Activated CD4-positive, alpha-beta memory T cell treated with anti-CD3 and anti-CD28 coated beads for 36 hours (primary cell): ENCODE measurements at places on chromosomes 4 and X.

DNA sequence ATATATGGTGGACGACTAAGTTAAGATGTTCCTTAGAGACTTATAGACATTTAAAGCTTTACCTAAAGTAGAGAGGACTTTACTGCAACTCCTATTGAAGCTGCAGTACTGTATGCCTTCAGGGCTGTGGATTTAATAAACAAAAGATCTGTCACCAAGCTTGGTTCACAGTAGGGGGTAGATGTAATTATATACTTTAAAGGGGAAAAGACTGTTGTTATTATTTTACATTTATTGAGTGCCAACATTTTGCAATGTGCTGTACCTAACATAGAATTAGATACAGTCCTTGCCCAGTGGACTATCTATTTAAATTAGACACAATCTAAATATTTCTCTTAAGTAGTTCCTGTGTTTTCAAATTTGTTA lies 67.2 kb downstream of the SLIT2 start:
- no peak for DNase-seq

DNA sequence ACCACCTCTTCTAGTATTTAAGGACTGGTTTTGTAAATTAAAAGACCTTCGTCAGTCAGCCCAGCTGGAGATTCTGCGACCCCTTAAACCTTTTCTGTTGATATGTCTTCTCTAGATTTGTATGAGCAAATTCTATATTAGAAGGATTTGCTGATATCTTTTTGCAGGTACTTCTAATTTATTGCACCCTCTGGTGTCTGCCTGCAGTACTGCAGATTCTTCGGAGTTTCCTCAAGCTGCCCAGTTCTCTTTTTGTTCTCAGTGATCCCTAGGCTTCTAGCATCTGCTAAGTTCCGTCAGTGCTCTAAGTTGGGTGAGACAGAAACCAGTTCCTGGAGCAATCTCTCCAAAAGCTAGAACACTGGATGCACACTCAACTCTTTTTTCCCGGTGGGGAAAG lies 545.2 kb downstream of the C4orf33 start:
- peak; percentile 33 for DNase-seq

- DNase-seq: no peak
These were observed 34.8 kb downstream of the CCDC149 start for GRCh38 chr4:24877868-24878635.

DNA sequence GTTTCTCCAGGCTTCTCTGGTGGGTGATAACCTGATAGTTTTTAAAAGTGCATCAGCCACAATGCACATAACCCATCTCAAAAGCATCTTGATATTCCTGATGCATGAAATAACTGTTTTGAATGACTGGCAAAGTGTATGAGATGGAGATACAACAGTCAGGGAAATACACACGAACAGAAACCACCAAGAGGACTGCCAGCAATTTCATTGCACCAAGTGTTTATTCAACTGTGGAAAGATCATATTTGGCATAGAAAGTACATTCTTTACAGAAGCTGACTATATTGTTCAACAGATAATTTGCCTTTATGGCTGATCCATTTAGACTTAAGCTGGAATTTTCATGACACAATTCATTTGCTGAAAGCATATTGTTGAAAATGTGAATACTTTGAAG lies 139.5 kb downstream of the SLIT2 start:
- DNase-seq: no peak

DNA sequence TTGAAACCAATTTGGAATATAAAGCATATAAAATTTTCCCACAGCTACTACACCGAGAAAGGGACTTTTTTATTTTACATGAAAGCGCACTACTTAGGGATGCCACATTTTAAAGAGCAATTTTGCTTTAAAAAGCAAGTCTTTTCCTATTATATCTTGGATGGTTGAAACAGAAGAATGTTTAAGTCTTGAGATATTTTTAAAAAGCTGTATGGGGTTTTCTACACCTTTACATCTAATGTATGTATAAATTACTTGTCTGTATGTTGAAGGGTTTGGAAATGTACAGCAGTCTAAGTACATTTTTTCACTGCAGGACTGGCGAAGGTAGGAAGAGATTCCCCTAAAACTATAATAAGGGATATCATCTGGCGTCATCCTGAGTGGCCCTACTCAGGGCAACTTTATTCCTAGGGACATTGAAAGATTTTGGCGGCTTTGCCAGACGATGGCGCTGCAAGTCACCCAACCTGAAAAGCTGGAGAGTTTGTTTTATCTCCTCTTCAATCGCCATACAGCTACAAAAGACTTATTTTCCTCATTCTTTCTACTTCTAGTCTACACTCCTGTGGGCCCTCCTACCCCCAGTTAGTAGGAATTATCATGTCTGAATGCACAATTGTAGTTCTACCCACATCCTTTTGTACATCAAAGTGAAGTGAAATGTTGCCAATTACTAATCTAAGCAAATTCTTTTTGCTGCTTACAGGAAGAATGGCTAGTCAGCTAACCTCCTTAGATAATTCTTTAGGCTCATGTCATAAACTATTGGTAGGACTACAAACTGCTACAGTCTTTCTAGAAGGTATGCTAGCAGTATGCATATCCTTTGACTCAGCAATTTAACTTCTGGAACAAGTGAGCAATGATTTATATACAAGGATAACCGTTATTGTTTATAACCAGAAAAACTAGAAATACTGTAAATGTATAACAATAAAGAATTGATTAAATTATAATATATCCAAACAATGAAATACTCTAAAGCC lies 782 bp upstream of the NEK1 start:
- peak; percentile 84 for DNase-seq

DNA sequence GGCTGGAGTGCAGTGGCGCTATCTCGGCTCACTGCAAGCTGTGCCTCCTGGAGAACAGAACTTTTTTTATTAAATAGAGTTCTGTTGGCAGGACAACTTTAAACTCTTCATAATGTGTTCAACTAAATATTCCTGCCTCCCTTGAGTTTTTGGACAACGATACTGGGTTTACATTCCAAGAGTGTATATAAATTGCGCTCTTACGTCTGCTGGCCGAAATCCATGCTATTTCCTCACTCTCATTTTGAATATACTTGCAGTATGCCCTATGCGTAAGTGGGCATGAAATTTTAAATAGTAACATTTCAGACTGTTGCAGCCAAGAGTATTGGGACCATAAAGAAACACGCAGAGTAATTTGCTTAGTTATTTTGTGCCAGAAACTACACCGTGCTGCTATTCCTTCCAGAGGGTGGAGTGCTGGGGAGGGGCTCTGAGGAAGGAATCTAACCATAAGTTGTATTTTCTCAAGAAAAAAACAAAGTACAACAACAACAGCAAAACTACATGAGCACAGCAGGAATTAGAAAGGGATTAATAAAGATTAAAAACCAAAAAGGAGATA lies 480.0 kb downstream of the NLGN4X start:
- DNase-seq: no peak

DNA sequence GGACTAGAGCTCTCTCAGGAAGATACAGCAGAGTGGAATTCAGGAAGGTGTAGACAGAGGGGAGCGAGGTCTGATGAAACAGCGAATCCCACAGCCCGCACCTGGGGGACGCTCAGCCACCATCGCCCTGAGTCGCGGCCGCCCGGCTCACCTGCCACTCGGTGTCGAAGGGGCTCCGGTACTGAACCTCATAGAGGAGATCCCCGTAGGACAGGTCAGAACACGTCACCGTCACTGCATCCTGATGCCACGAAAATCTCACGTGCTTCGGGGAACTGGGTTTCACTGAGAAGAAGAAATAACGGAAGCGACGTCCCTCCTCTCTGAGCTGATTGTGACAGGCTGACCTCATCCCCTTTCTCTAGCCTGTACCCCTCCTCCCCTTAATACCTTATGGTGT lies 10.2 kb downstream of the CRLF2 start:
- peak; percentile 4 for DNase-seq

DNA sequence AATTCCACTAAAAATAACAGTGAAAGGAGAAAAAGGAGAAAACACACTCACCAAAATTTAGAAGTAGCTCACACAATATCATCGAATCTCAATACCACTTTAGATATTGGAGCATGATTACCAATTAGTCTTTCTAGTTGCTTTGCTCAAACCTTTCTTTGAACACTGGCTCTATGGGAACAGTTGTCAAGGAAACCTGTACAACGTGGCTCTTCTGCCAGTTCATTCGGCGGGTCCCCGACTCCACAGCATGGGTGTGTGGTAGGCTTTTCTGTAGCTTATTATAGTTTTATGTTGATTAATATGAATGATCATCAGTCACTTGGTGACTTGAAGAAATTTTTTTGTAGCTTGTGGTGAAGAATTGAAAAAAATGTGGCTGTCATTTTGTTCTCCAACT lies 50.2 kb upstream of the TMEM150C start:
- DNase-seq: no peak

DNA sequence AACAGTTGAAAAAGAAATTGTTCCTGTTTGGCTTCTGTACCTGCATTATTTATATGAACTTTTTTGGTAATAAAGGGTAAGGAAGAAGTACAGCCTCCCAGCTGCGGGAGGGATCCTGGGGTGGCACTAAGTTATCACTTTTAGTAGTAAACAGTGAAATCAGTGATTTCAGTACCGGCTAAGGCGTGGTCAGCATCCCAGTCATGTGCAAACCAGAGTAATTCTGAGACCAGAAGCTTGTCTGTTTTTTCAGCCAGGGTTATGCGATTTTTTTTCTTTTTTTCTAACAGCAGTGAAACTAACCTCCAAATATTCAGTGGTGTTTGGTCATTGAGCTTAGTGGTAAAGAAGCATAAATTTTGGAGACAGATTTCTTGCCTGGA lies 3.3 kb downstream of the EGF start:
- DNase-seq: peak; percentile 12

DNA sequence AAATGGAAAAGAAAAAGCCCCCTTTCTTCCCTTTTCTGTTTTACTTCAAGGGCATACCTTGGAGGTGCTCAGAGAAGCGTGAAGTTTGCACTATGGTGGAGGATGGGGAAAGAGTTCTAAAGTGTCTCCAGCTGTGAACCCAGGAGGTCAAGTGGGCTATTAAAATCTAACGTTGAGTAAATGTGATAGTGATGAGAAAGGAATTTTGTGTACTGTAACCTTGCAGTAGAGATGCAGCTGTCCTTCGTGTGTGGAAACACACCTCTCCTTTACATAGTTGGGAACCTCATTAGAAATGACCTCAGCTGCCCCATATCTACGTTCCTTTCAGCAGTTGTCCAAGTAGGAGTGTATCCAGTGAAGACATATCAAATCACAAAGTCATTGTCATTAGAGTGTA lies 26.5 kb downstream of the ADH5 start:
- DNase-seq: no peak

- no peak for DNase-seq
These were observed 66.8 kb upstream of the SH3RF1 start for GRCh38 chr4:169337510-169337909.

GRCh38 chrX:4655743-4656142 lies 942.3 kb upstream of the PRKX start:
- no peak for DNase-seq

- DNase-seq: no peak
These were observed 57.9 kb downstream of the TKTL2 start for GRCh38 chr4:163415668-163416067.

DNA sequence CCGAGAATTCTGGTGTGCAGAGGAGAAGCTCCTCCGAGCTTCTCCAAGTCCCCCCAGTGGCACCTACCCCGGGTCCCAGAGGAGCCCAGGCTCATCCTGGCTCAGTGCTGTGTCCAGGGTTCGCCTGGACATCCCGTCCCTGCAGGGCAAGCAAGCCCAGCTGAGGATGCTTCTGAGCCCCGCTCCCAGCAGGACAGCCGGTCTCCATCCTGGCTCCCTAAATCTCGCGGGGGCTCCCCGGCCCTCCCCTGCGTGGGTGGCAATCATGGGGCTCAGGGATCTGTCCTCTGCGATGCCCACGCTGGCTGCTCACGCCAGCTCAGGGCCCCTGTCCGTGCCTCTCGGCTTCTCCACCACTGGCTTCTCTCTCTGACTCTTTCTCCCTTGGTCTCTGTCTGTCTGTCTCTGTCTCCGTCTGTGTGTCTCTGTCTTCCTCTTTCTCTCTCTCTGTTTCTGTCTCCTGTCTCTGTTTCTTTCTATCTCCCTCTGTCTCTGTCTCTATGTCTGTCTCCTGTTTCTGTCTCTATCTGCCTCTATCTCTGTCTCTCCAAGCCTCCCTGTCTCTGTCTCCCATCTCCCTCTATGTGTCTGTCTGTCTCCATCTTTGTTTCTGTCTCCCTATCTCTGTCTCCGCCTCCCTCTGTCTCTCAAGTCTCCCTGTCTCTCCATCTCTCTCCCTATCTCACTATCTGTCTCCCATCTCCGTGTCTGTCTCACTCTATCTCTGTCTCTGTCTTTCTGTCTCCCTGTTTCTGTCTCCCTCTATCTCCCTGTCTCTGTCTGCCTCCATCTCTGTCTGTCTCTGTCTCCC lies 27.8 kb upstream of the SLC25A6 start:
- no peak for DNase-seq

- DNase-seq: no peak
These were observed 182.9 kb downstream of the ZIC3 start for GRCh38 chrX:137748827-137749226.

GRCh38 chr4:122636697-122637096 lies 15.8 kb upstream of the IL21 start:
- DNase-seq: no peak

- no peak for DNase-seq
These were observed 125.0 kb downstream of the TEX13C start for GRCh38 chrX:125444659-125445058.

DNA sequence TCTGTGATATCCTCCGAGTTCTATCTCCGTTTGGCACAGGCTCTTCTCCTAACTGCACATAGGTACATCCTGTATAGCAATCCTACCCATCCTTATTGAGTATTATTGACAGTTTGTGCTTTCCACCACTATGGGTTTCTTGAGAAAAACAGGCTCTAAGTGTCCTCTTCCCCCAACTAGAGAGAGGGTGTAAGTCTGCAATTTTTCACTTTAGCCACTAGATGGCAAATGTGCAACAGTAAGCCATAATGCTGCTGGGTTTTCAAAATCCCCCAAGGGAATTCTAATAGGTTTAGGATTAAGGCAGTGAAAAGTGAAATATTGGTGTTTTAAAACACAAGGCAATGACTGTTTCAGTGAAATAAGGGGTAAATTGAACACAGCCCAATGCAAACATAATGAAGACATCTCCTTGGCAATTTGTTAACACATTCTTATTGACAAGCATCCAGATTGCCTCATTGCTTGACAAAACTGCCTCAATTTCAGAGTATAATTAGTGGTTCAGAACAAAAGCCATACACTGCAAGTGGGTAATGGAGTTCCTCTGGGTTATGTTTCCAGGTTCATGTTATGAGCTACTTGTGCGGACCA lies 239.0 kb upstream of the HTR2C start:
- no peak for DNase-seq

- no peak for DNase-seq
These were observed 597.9 kb downstream of the GBA3 start for GRCh38 chr4:23290656-23291055.

GRCh38 chrX:16196829-16197228 lies 29.5 kb downstream of the MAGEB17 start:
- DNase-seq: no peak

GRCh38 chrX:43003939-43004338 lies 226.0 kb upstream of the PPP1R2C start:
- DNase-seq: no peak

DNA sequence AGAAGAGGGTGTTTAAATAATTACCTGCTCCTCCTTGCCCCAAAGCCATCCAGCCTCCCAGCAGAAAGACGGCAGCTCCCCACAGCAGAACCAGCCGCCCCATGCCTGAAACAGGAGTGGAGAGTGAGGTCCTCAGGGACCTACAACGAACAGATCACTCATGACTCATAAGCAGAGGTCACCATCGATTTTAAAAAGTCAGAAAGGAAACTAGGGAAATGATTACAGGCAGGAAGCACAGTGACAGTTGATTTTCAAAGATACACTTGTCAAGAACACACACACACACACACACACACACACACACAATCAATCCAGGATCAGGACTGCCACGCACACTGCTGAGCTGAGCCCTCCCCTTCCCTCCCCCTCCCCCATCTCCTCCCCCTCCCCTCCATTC lies at the start of gene CRLF2:
Gene CRLF2 (minus strand): TSS at position 118 of the 400 bp plus-strand sequence. CDS start 15 bp downstream, at position 103.
- DNase-seq: peak; percentile 61

GRCh38 chr4:25588206-25588605 lies 67.4 kb upstream of the SLC34A2 start:
- no peak for DNase-seq
